Caki2 (cell line): ENCODE measurements at places on chromosomes 6 and 20.

DNA sequence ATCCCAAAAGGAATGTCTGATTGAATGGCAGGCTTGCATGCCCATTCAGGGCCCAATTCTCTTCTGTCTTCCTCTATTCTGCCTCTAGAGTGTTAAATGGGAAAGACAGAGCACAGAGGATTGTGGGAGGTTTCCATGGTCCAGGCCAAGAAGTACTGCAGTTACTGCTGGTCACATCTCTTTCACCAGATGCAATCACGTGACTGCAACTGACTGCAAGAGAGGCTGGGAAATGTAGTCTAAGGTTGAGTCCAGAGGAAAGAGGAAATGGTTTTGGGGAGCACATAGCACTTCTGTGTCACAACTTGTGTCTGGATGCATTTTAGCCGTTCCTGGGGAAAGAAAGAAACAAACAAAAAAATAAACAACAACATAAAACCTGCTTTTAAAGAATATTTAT is 336.4 kb upstream of the BTBD3 start:
- peak; percentile 4 for DNase-seq

GRCh38 chr6:32943864-32944649 is 3.2 kb upstream of the HLA-DMB start:
- DNase-seq: no peak

GRCh38 chr6:41027241-41027640 is 11.8 kb downstream of the UNC5CL start:
- peak; percentile 10 for DNase-seq

DNA sequence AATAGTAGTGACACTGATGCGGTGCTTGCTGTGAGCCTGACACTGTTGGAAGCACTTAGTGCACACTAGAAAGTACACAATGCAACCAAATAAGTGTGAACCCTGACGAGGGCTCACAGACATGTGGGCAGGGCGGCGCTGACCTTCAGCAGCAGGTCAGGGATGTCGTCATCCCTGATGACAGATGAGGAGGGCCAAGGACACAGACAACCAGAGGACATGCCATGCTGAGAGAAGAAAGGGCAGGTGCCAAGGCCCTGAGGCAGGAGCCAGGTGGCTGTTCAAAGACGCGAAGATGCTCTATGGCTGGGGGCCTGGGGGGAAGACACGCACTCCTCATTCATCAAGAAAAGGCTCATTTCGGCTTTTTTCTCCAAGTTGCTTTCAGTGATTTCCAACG is 176.4 kb upstream of the CST7 start:
- DNase-seq: no peak

DNA sequence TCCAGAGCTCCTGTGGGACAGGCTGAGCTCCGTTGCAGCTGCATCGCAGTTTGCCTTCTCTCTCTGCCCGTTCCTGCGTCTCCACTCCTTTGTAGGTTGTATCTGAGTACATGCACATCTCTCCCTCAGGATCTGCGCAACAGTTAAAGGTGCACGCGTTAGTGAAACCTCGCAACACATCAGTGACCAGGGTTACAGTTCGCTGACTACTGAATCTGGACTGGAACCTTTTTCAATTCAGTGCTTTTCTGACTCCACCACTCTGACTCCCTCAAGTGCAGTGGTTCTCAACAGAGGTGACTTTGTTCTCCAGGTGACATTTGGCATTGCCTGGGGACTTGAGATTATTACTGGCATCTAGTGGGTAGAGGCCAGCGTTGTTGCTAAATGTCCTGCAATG is 44.0 kb downstream of the UST start:
- peak; percentile 31 for DNase-seq

DNA sequence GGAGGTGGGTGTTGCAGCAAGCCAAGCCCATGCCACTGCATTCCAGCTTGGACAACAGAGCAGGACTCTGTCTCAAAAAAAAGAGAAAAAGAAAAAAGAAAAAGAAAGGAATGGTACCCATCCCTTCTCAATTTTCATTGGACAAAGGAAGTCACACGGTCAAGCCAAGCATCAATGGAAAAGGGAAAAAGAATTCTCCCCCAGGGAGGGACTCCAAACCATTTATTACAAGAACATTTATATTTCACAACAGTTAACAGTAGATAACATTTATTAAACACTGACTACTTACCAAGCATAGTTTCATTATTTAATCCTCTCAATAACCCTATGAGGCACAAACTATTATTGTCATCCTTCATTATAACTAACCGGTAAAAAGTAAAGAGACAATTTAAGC is 6.6 kb upstream of the KIF13A start:
- no peak for DNase-seq

GRCh38 chr20:17992224-17992637 is 23.4 kb downstream of the MGME1 start:
- DNase-seq: no peak

- DNase-seq: peak; percentile 88
Measured at GRCh38 chr20:44018259-44018941, 103.7 kb downstream of the TOX2 start.

DNA sequence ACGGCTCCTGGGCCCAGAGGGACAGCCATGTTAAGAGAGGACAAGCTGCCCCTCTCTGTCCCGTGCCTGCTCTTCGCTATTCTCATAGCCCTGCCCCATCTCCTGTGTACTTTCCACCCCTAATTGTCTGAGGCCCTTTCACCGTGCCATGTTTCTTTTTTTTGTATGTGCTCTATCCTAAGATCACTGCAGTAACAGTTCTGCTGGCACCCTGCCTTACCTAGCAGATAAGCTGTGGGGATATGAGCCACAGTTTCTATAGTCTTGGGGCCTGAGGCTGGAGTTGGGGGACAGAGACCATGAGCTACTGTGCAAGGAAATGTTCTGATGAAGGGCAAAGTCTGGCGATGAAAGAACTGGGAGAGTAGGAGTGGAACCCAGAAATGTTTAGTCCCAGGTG is 269.5 kb upstream of the CITED2 start:
- DNase-seq: no peak

DNA sequence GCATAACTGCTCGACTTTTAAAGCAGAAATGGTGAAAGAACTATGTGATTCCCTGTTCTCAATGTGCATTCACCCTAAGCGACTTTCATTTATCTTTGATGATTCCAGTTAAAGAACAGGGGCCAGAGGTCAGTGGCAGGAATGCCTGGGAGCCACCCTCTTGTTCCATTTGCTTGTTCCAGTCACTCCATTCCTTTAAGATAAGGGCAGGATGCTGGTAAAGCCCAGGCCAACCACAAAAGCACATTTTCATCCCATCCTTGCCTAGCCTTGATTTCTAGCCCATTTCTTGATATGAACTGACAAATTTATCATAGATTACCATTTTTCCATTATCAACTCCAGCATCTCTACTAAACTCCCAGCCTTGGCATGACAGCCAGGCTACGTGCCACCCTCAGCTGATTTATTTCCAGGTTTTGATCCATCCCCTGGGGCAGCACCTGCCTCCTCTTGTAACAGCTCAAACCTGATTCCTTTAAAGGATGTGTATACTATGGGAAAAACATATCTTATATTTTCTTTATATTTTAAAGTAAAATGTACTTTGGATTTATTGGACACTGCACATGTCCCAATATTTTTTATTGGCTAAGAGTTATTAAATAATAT is 19.2 kb downstream of the HMGN3 start:
- no peak for DNase-seq

DNA sequence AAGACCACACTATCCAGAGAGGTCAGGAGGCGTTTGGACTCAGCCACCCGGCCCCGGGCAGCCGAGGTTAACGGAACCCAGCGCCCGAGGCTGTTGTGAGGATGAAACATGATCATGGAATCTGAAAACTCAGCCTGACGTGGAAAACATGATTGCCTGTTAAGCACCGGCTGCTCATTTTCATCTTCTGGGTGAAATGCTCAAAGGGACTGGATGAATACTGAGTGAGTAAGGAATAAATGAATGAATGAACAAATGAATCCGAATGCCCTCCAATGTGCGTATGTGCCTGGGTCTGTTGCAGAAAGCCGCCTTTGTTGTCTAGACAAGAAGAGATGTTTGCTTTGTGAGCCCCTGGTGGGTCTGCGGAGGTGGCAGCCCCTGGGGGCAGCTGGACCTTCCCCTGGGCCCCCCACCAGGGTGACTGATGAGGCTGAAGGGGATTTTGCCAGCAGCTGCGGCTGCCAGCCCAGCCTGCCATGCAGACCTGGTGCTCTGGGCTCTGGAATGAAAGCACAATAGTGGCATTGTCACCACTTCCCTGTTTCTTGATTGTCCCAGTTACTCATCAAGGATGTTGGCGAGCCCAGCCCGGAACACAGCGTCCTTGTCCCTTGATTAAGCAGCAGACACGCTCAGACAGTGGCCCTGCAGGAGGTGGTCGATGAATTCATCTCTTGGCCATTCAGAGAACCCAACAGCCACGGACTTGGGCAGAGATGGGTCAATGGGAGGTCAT is 211.1 kb downstream of the ANKRD60 start:
- peak; percentile 98 for DNase-seq

DNA sequence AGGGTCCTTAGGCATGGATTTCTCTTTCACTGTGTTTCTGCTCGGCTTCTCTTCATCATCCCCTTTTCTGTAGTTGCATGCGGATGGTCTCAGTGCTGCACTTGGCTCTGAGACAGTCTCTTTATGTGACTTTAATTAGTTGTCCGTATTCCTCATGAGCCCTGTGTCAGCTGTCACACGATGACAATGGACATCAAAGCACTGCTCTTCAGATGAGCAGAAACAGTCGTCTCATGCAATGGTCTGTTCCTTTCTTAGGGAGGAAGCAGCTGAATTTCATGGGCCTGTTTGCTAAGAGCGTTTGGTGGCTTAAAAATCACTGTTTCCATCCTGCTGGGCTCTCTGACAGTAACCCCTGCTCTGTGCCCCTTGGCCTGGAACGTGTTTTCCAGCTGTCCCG is 64.9 kb downstream of the SYTL3 start:
- no peak for DNase-seq

DNA sequence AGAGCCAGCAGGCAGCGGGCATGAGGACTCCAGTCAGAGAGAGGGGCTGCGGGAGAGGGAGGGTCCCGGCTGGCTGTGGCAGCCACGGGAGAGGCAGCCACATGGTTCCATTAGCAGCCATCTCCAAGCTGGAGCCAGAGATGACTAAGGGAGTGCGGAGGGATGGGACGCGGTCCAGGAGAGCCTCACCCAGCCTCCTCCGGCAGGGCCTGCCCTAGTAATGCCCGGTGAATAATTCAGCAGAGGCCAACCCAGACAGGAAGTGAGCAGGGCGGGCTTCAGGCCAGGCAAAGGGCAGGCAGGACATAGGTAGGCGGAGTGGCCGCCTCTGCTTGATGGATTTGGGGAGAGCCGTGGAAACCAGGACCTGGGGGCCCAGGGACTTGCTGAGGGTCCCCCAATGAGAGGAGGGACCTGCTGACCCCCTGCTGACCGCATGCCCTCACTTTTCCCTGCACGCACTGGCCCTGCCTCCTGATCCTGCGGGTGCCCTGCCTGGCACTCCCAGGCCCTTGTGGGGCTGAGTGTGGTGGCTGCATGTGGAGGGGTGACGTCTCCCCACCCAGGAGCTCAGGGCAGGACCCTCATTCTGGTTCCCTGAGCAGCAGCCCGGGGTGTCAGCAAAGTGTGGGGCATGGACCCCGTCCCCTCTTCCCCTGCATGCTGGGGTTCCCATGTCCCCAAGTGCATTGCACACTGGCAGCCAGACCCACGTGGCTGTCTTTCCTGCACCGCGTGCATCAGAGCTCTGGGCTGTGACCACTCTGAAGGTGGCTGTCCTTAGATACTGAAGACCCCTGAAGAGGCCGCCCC is 51.8 kb upstream of the SLCO4A1 start:
- DNase-seq: peak; percentile 73

DNA sequence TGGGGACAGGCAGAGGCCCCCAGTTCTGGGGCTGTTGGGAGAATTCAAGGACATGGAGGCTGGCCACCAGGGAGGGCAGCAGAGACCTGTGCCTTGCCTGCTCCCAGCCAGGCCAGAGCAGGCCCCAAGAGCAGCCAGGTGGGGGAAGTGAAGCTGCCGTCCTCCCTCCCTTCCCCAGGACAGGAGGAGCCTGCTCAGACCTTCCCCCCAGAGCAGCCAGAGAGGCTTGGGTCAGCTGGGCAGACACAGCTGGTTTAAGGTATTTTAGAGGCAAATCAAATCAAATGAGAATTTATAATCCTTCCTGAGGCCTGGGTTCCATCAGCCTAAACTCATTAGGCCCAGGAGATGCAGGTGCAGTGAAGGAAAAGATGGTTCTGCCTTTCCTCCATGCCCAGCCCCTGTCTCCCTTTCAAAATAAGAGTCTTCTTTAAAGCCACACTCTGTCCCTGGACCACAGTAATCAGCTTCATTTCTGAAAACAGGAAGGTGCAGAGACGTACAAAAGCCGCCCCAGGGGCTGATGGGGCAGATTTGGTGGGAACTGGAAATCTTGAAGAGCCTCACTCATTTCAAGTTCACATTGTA is 21.7 kb downstream of the BMP7 start:
- no peak for DNase-seq

- DNase-seq: no peak
Measured at GRCh38 chr6:99333068-99333467, 16.4 kb downstream of the FAXC start.

GRCh38 chr6:109440331-109441068 is at the start of the genes PPIL6 and SMPD2:
TSS of gene PPIL6 (minus strand) at chr6:109440628. CDS start at chr6:109440590, 38 bp downstream.
TSS of gene SMPD2 (plus strand) at chr6:109440724. CDS start at chr6:109441122, 398 bp downstream.
- DNase-seq: peak; percentile 92

GRCh38 chr20:2692036-2692885 is at the start of gene EBF4:
TSS of gene EBF4 (plus strand) at chr20:2692780. CDS start at chr20:2693646, 866 bp downstream.
- DNase-seq: peak; percentile 33

- no peak for DNase-seq
Measured at GRCh38 chr20:35823147-35823546, 51.3 kb downstream of the PHF20 start.

DNA sequence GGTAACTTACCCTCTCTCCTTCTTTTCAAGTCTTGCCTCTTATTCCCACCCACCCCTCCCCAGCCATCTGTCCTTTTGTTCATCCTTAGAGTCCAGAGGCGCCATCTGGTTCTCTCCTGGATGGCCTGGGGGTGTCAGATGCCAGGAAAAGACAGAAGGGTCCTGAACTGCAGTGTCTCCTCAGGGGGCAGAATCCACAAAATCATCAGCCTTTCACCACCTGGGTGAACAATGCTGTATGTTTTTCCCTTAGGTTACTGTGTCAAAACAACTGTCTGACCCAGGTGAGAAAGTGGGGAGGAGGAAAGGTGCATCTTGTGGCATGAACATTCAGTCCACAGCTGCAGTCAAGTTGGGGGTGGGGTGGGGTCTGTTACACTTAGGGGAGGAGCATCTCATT is 47.9 kb upstream of the FYN start:
- no peak for DNase-seq

GRCh38 chr6:163356324-163356723 is 58.2 kb upstream of the QKI start:
- DNase-seq: peak; percentile 1

DNA sequence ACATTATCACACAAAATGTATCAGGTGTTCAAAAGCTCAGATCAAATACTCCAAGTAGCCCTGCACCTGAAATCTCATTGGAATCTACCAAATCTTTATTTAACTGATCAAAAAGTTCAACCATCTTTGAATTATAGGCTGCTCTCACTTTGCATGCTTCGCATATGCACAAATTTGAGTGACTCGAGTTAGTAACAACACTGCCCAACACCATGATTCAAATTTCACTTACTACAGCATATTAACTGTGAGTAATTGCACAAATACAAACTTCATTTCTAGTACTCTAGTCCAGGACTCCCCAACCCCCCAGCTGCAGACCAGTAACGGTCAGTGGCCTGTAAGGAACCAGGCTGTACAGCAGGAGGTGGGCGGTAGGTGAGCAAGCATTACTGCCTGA is 51.1 kb downstream of the WASF1 start:
- DNase-seq: no peak
